ENCODE measurements at places on chromosomes 13 and 19.
A peak's percentile ranks its signal among the peaks of the same experiment; 100 is the strongest.

DNA sequence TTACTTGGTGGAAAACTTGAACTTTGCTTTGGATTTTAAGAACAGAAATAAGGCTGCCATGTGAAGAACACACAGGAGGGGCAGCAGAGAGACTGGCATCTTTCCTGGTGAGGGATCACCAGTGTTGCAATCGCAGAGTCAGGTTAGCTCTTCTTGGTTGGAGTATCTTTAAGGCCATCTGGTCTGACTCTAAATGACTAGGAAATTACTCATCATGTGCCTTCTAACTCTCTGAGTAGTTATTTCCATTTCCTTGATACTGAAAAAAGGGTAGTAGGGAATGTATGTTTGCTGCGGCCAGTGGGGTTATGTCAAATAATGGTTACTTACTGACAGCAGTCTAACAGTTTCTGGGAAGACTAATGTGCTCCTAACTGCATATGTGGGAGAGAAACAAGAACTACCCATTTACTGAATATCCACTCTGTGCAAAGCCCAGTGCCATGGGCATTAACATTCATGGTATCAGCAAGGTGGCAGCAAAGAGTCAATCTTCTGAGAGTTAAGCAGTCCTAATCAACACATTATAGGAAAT, 122.1 kb downstream of the COG6 start:
- H3K27ac ChIP-seq, result no peak overlapping the region
- no peaks in the 10 kb centered on the region for H3K36me3 ChIP-seq
- H3K4me1 ChIP-seq, result peaks cover 8% of the 10 kb centered on the region
- no peak overlapping the region for H3K4me3 ChIP-seq

GRCh38 chr13:41708713-41709112, 251.4 kb downstream of the RGCC start:
- no peaks in the 10 kb centered on the region for H3K4me1 ChIP-seq
- H3K36me3 ChIP-seq, result no peaks in the 10 kb centered on the region
- H3K27me3 ChIP-seq, result no peaks in the 10 kb centered on the region
- no peak overlapping the region for H3K27ac ChIP-seq

DNA sequence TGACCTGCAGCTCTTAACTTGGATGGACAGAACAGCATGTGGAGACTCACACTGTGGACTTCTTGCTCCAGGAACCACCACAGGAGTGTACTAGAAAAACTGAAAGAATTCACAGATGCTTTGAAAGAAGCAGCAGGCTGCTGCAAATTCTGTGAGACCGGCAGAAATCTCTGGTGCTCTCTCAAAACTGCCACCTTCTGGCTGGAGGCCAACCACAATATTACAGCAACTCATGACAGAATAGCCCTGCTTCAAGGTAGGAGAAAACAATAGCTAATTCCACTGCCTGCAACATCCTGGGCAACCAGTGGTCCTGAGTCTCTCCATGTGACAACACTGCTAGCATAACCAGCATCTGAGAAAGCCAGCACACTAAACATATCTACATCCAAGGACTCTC, 26.9 kb downstream of the CDK8 start:
- DNase-seq, result no peak
- peaks cover 4% of the 10 kb centered on the region for H3K36me3 ChIP-seq
- no peak overlapping the region for H3K27ac ChIP-seq
- H3K4me3 ChIP-seq, result no peak overlapping the region

DNA sequence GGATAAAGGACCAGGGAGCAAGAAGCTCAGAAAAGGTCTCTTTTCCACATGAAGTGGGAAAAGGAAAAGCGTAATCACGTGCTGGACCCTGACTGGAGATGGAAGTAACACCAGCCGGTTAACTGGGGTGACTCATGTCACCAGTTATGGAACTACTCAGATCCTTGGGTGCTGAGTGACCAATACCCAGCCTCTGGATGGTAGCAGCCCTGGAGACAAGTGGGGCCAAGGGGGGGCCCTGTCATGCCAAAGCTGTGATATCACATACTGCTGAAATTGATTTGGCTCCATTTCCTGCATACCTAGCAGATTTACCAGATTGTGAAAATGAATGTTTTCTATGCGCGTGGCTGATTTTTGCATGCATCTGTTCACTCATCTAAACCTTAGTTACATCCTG, 158.9 kb downstream of the ZIC5 start:
- no peak overlapping the region for H3K4me3 ChIP-seq
- DNase-seq, result peak; percentile 19
- H3K27ac ChIP-seq, result no peak overlapping the region
- H3K27me3 ChIP-seq, result no peaks in the 10 kb centered on the region
- no peaks in the 10 kb centered on the region for H3K4me1 ChIP-seq

DNA sequence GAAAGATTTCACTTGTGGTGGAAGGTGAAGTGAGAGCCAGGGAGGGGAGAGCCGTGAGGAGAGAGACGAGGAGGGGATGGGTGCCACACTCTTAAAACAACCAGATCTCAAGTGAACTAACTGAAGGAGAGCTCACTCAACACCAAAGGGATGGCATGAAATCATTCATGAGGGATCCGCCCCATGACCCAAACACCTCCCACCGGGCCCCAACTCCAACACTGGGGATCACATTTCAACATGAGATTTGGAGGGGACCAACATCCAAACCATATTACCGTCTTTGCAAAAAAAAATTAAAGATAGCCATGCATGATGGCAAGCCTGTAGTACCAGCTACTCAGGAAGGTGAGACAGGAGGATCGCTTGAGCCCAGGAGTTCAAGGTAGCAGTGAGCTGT, 34.9 kb upstream of the POP4 start:
- no peak overlapping the region for H3K4me3 ChIP-seq
- H3K36me3 ChIP-seq, result no peaks in the 10 kb centered on the region
- no peaks in the 10 kb centered on the region for H3K4me1 ChIP-seq
- peaks cover 5% of the 10 kb centered on the region for H3K27me3 ChIP-seq

GRCh38 chr19:16737911-16738310, 18.3 kb downstream of the NWD1 start:
- no peaks in the 10 kb centered on the region for H3K27me3 ChIP-seq
- no peak overlapping the region for H3K4me3 ChIP-seq
- H3K36me3 ChIP-seq, result no peaks in the 10 kb centered on the region
- peak; percentile 15 for DNase-seq
- no peak overlapping the region for H3K27ac ChIP-seq

- H3K4me3 ChIP-seq, result no peak overlapping the region
- no peak overlapping the region for H3K27ac ChIP-seq
- peak; percentile 57 for DNase-seq
- no peaks in the 10 kb centered on the region for H3K27me3 ChIP-seq
Measured at GRCh38 chr13:28037399-28037798, 48.9 kb upstream of the URAD start.

GRCh38 chr13:113848431-113849260, 15.2 kb downstream of the GAS6 start:
- H3K4me1 ChIP-seq, result peaks cover 35% of the 10 kb centered on the region
- no peak for DNase-seq
- peak overlapping the region; percentile 39 for H3K27ac ChIP-seq
- no peaks in the 10 kb centered on the region for H3K27me3 ChIP-seq

DNA sequence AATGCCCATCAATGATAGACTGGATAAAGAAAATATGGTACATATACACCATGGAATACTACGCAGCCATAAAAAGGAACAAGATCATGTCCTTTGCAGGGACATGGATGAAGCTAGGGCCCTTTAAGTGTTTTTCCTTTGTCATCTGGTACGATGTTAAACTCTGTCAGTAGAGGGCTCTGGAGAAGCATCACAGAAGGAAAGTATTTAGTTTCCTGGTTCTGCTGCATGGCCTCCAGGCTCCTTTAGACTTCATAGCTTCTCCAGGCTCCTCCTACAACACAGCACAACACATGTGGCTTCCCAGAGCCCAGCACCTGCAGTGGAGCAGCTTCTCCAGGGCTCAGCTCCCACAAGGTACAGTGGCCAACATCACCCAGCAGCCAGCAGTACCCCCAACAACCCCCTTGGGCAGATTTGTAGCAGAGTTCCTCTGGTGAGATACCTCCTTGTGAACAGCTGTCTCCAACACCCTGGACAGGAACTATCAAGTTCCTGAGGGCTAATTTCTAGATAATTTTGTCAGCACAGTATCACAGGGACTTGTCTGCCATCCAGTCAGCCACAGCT, 63.4 kb downstream of the KCTD12 start:
- DNase-seq, result peak; percentile 34
- peaks cover 4% of the 10 kb centered on the region for H3K4me1 ChIP-seq
- H3K27me3 ChIP-seq, result peaks cover 4% of the 10 kb centered on the region
- no peaks in the 10 kb centered on the region for H3K36me3 ChIP-seq

- no peaks in the 10 kb centered on the region for H3K36me3 ChIP-seq
- H3K4me1 ChIP-seq, result no peaks in the 10 kb centered on the region
- DNase-seq, result no peak
- H3K4me3 ChIP-seq, result no peak overlapping the region
- no peaks in the 10 kb centered on the region for H3K27me3 ChIP-seq
Measured at GRCh38 chr13:57644106-57644505, 12.6 kb downstream of the PCDH17 start.

GRCh38 chr19:58007285-58007684, 4.7 kb upstream of the ZNF606 start:
- no peaks in the 10 kb centered on the region for H3K4me1 ChIP-seq
- no peaks in the 10 kb centered on the region for H3K27me3 ChIP-seq
- DNase-seq, result no peak
- peaks cover 23% of the 10 kb centered on the region for H3K36me3 ChIP-seq
- no peak overlapping the region for H3K4me3 ChIP-seq

- no peak overlapping the region for H3K27ac ChIP-seq
- peaks cover 4% of the 10 kb centered on the region for H3K4me1 ChIP-seq
- peaks cover 28% of the 10 kb centered on the region for H3K36me3 ChIP-seq
- DNase-seq, result peak; percentile 28
- H3K27me3 ChIP-seq, result no peaks in the 10 kb centered on the region
- H3K4me3 ChIP-seq, result no peak overlapping the region
Measured at GRCh38 chr19:4930664-4931063, 21.4 kb downstream of the UHRF1 start.

DNA sequence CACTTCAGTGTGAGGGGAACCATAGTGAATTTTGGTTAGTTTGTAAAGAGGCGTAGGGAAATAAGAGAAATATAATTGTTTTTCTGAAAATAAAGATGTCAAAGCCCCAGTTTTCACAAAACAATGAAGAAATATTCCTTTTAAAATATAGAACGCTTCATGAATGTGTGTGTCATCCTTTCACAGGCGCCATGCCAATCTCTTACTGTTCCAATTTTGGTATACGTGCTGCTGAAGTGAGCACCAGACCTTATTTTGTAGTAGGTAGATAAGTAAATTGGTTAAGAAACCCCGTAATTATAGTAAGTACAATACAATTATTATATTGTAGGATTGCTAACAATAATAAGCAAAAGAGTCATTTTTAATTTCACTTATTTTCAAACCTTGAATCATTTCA, 43.3 kb downstream of the NAA16 start:
- H3K27me3 ChIP-seq, result no peaks in the 10 kb centered on the region
- peak; percentile 18 for DNase-seq
- no peak overlapping the region for H3K27ac ChIP-seq
- H3K36me3 ChIP-seq, result peaks cover 11% of the 10 kb centered on the region

GRCh38 chr13:32993145-32993544, 23.1 kb upstream of the KL start:
- DNase-seq, result no peak
- H3K4me1 ChIP-seq, result no peaks in the 10 kb centered on the region
- H3K27me3 ChIP-seq, result peaks cover 7% of the 10 kb centered on the region
- H3K27ac ChIP-seq, result no peak overlapping the region
- H3K36me3 ChIP-seq, result no peaks in the 10 kb centered on the region

DNA sequence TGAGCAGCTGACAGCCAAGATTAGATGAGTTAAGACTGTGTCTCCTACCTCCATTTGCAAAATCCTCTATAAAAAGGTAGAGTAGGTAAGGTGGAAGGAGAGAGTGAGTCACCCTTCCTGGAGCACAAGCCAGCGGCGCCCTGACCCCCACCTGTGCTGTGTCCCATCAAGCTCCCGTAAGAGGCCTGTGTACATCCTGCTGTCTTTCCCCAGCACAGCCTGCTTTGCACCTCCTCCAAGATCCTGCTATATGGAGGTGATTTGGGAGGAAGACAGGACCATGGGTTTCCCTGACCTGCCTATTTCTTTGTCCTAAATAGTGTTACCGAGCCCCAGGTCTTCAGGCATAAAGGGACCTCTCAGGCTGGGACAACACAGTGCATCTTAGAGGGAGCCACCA, 62.3 kb upstream of the UQCRFS1 start:
- H3K27ac ChIP-seq, result no peak overlapping the region
- no peak for DNase-seq
- H3K4me1 ChIP-seq, result no peaks in the 10 kb centered on the region
- no peak overlapping the region for H3K4me3 ChIP-seq

All from IMR-90 (cell line).